ENCODE measurements at places on chromosomes 12 and 14. TPM values are rescaled to one million over a fixed set of nuclear protein-coding genes. Genes with fewer than 3 reads are reported as not detected.

ACOT6 gene
- not detected for total RNA-seq

SYNDIG1L gene
- 32.8 TPM for total RNA-seq

BRMS1L gene
- total RNA-seq = 30.0 TPM

SOAT2 gene
- not detected for total RNA-seq

SRGAP1 gene
- total RNA-seq = 24.7 TPM

RERG gene
- 9.0 TPM for total RNA-seq

GALNT8 gene
- total RNA-seq = 48.0 TPM

TAS2R13 gene
- total RNA-seq = 4.8 TPM

PLEKHA5 gene
- total RNA-seq = 80.0 TPM

RDH16 gene
- 0.23 TPM for total RNA-seq

GZMH gene
- not detected for total RNA-seq

SELPLG gene
- 2.8 TPM for total RNA-seq

TEAD4 gene
- total RNA-seq = 0.92 TPM

NTS gene
- 211 TPM for total RNA-seq

SLCO1B1 gene
- not detected for total RNA-seq

RHOJ gene
- 7.2 TPM for total RNA-seq

OTOGL gene
- 0.46 TPM for total RNA-seq

B4GALNT3 gene
- 3.0 TPM for total RNA-seq

TPCN1 gene
- total RNA-seq = 9.7 TPM

PARPBP gene
- total RNA-seq = 9.0 TPM

IL31 gene
- not detected for total RNA-seq

DCN gene
- total RNA-seq = 39.4 TPM

PLCZ1 gene
- 2.3 TPM for total RNA-seq

KRT4 gene
- total RNA-seq = not detected

GPRC5D gene
- total RNA-seq = not detected

SIX4 gene
- 0.92 TPM for total RNA-seq

HOXC12 gene
- total RNA-seq = not detected

Measured in diencephalon (tissue), 1 donor.